ENCODE measurements at places on chromosomes 7 and 10.

DNA sequence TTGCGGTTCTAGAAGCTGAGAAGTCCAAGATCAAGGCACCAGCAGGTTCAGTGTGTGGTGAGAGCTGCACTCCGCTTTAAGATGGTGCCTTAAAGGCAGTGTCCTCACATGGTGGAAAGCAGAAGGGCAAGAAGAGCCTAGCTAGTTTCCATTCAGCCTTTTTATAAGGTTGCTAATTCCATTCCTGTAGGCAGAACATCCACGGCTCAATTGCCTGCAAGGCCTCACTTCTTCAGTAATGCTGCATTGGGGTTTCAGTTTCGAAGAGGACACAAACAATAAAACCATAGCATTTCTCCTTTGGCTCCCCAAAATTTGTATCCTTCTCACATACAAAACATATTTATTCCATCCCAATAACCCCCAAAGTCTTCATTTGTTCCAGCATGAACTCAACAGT, 109.5 kb upstream of the KCND2 start:
- no peak for DNase-seq

- peak; percentile 28 for DNase-seq
Measured at GRCh38 chr7:137110091-137110509, 233.4 kb downstream of the PTN start.

DNA sequence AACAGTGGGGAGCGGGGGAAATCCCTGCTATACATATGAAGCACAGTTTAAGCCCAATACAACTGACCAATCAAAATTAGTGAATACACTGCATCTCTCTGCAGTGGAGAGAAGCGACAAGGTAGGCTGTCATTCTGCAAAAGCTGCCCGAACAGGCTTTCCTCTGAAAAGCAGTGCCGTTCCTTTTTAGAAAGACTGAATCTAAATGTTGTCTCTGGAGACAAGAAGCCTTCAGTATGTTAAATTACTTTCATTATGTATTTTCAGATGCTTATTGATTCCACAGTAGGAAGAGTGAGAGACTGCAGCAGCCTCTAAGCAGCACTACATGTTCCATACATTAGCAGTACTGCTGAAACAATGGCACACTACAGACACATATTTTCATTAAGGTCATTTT, at the start of gene GPR22:
Gene GPR22, plus strand, starts transcription at position 129 of the 400 bp plus-strand sequence. CDS start 4,004 bp downstream, outside the sequence.
- no peak for DNase-seq

DNA sequence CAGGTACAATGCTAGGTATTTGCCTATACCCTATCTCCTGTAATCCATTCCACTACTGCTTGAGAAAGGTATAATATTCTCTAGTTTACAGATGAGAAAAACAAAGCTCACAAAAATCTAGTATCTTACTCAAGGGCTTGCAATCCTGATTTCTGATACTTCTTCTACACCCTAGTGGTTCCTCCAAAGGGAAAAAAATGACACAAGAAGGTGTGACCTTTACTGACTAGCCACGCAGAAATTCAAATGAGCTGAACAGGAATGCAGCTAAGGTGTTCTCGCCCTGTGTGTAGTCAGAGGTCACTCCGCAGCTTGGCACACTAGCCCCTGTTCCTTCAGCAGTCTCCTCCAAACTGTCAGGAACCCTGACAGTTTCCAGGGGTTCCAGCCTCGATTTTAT, 59.5 kb upstream of the TM9SF3 start:
- no peak for DNase-seq

- DNase-seq = no peak
Measured at GRCh38 chr7:24742506-24743162, 14.6 kb downstream of the GSDME start.

- DNase-seq = no peak
Measured at GRCh38 chr7:153835103-153835502, 217.1 kb upstream of the DPP6 start.

DNA sequence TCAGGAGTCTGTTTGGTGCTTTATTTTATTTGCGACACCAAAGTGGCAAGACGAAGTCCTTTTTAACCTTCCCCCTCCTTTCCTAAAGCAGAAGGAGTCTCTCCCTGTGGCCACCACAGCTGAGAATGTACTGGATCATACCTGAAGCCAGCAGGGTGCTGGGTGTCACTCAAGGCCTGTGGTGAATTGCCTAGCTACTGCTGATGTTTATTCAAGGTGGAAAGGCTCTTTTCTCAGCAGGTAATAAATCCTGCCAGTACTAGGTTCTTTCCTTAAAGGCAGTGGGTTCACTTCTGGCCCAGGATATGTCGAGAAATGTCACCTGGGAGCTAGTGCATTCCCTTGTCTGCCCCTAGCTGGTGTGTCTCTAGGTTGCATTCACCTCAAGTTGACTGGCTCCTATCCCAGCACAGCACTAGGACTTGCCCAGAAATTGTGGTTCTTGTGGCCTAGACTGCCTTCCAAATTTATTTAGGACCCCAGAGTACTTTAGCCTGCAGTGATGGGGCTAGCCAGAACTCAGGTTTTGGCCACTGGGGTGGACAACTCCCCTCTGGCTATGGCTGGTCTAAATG, 60.8 kb upstream of the FAM3C start:
- no peak for DNase-seq

GRCh38 chr7:77427996-77428603, 12.0 kb upstream of the GSAP start:
- peak; percentile 60 for DNase-seq

DNA sequence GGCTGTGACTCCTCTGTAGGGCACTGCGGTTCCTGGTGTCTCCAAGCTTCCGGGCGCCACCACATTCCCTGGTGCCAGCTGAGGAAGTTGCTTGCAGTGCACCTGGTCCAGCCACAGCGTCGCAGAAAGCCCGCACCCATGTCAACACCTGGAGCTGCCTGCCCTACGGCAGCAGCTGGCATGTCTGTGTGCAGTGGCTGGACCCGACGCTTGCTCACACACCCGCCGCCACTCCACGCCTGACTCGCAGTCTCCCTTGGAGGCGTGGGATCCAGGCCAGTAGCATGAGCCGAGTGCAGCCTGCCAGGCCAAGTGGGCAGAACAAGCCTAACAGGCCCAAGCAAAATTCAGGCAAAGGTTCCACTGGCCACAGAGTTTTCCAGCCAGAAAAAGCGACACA, 118.1 kb upstream of the PHF14 start:
- no peak for DNase-seq

DNA sequence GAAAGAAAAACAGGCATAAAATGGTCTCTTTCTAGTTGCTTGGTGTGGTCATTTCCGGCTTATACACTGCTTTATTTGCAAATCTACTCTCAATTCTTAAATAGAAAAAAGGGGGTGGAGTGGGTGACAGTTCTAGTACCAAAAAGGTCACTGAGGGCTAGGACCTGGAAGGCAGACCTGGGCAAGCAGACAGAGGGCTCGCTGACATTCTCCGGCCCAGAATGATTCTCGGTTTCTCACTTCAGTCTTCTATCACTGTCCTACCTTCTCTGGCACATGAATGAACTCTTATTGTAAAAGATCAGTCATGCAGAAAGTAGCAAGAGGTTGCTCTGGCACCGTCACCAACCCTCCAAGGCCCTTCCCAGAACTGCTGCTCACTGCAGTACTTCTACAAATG, 54.0 kb downstream of the MALSU1 start:
- no peak for DNase-seq

GRCh38 chr10:131187926-131188325, 123.6 kb downstream of the TCERG1L start:
- no peak for DNase-seq

DNA sequence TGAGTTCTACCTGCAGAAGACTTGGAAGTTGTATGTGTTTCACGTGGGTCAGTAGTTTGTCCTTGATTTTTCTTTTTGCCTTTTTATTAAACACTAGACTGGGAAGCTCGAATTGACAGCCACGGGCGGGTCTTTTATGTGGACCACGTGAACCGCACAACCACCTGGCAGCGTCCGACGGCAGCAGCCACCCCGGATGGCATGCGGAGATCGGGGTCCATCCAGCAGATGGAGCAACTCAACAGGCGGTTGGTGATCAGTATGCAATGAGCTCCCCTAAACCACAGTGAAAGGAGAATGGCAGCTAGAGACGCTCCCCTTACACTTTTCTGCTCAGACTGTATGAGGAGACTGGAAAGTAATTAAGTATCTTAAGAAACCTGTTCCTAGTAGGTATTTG, 126.7 kb upstream of the STK17A start:
- no peak for DNase-seq

- no peak for DNase-seq
Measured at GRCh38 chr7:90532231-90532929, 62.9 kb downstream of the PTTG1IP2 start.

- DNase-seq = no peak
Measured at GRCh38 chr10:34186745-34187144, 628.4 kb downstream of the PARD3 start.

DNA sequence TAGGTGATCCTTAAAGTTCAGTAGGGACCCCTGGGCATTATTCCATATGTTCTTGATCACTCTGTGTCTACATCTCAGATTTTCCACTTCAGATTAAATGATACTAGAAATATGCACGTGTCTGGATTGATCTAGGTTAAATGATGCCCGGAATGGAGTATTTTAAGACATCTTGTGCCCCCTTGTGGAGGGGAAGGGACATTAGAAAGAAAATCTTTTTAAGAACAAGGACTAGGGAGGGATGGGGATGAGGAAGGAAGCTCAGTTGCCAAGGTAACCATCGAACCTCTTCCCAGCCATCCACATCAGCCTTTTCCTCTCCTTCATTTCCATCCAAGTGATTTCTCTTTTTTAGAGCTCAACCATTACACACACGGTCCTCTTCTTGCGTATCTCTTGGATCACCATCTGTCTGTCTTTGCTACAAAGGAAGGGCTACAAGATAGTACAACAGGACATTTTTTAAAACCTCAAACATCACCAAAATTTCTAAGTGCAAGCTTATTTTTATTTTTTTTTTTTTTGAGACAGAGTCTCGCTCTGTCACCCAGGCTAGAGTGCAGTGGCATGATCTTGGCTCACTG, 40.5 kb downstream of the PRSS2 start:
- DNase-seq = peak; percentile 59

All from fibroblast of pulmonary artery (primary cell).